H54 (cell line): ENCODE measurements at places on chromosomes 16 and 17.

DNA sequence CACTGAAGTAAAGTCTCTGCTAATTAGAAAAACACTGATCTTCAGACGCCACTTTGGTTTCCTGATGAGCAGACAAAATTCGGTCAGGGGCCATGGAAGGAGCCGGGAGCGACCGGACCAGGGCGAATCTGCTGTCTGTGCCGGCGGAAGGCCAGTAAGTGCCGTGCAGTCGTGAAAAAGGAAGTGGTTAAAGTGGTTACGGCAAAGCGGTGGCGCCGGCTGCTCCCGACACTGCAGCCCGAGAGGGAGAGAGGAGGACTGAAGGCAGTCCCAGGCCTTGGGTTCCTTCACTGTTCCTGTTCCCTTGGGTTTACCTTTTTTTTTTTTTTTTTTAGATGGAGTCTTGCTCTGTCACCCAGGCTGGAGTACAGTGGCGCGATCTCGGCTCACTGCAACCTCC is 17.3 kb upstream of the HEXD start:
- no peak for DNase-seq

DNA sequence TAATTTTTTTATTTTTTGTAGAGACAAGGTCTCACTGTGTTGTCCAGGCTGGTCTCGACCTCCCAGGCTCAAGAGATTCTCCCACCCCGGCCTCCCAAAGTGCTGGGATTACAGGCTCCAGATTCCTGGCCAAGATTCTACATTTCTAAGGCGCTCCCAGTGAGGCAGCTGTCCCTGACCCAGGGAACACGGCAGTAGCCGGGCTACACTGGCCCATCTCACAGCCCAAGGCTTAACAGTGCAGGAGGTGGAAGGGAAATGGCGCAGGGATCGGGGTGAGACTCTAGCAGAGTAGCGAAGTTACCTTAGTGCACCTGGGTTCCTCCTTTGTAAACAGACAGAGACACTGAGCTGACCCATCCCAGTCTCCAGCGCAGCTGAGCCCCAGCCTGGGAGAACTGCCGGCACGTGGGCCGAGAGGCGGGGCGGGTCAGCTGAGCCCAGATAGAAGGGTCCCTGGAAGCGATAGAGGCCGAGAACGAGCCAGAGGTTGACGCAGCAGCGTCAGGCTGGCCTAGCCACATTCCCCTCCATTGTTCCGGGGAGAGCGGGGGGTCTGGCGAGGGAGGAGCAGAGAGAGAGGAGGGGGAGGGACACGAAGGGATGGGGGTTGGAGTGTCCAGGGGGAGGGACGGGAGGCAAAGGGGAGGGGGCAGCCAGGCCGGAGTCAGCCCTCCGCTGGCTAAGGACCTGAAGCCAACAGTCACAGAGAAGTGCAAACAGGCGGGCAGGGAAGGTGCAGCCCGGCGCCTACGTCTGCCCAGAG is 2.5 kb downstream of the CARHSP1 start:
- no peak for DNase-seq

DNA sequence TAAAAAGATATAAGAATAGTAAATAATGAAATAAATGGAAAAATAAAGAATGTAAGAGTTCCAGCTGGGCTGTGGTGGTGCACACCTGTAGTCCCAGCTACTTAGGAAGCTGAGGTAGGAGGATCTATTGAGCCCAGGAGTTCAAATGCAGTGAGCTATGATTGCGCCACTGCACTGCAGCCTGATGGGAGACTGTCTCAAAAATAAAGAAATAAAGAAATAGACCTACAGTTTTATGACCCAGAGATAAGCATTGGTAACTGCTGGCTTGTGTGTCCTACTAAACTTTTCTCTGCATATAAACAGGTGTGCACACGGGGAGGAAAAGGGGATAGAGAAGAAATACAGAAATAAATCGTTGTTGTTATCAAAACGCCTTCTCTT is 7.8 kb upstream of the PDP2 start:
- no peak for DNase-seq

- DNase-seq, result peak; percentile 89
Observed at GRCh38 chr16:720447-720989, 428 bp upstream of the ANTKMT start.

- no peak for DNase-seq
Observed at GRCh38 chr16:79847101-79847500, 246.6 kb upstream of the MAF start.

DNA sequence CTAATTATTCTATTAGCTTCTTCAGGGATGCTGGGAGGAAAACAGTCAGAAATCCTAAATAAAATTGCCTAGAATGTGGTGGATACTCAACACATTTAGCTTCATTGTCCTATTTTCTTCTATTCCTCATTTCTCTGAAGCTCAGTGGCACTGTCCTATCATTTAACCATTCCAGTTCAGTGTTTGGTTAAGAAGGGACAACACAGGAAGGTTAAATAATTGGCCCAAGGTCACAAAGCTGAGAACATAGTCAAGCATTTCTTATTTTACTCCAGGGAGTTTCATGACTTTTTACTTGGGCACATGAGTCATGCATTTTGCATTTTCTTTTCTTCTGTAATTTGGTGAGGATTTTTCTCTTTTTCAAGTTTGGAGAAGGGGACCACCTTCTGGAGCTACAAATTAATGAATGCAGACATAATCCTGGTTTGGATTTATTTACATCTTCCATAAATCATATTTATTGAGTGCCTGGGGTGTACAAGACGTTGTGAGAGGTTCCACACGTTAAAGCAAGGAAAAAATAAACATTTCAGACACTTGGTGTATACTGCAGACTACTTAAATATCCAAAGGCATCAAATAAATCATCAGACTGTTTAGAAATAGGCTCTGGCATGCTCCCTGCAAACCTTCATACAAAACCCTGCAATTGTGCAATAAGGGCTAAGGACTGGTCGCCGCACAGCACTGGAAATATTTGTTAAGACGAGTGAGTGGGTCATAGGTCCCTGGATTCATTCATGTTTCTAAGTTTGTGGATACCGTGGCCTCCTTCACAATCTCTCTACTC is 263.9 kb downstream of the MAF start:
- DNase-seq, result no peak

DNA sequence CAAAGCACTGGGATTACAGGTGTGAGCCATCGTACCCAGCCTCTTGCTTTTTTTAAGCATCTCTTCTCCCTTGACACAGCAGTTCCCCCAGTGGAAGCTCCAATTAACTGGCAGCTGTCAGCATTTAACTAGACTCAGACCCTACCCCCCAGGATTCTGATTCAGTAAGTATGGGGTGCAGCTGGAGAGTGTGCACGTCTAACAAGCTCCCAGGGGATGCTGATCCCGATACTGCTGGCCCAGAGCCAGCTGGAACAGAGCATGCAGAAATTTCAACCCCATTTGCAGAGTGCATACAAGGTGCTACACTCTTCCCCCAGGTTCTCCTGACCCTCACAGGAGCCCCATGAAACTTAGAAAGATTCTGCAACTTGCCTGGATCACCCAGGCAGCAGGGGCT is 27.7 kb upstream of the BCO1 start:
- DNase-seq, result no peak

DNA sequence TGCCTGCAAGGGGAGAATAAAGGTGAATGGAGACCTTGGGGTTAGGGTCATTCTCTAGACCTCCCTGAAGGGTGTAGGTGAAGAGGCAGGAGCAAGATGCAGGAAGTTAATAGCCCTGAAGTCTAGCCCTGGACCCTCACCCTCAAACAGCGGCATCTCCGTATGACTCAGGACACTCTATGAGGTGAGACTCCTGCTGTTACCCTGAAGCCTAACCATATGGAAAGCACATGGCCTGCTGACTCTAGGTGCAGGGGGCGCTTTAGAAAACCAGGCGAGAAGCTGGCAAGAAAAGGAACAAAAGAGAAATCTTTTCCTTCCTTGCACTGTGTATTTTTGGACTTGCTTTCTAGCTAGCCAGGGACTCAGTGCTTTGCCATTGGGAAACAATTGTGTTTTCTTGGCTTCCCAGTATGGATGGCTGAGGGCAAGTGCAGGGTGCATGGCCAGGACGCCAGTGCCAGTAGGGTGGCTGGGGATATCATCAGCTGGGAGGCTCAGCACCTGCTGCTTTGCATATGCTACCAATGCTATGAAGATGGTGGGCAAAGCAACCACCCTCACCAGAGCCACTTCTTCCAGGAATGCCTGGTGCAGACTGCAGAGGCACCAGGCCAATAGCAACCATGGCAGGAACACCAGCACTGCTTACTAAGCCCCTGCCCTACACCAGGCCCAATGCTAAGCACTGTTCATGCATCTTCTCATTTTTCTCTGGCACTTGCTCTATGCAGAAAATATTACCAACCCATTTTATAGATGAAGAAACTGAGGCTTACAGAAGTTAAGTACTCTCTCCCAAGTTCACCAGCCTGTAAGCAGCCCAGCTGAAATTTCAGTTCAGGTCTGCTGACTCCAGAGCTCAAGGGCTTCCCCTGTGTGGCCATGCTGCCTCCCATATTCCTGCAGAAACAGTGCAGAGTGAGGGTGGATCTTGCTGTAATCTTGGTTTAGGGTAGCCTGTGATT is 425.1 kb downstream of the SLC39A11 start:
- DNase-seq, result no peak

- DNase-seq, result no peak
Observed at GRCh38 chr17:16916557-16916920, 55.4 kb downstream of the TNFRSF13B start.

DNA sequence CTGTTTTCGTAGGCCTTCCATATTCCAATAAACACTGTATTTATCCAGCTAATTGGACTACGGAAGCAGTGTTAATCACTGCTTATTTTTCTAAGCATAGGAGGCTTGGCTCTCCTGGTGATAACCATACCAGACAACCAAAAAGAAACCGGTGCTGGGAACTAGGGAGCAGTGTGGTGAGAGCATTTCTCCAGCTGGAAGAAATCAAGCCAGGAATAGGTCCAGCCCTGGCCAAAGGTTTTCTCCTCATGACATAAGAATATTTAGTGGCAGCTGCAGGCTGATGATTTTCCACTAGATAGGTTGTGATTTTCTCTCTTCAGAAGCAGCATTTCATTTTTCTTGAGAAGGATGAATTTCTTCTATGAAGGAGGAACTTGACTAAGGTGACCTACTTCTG is 141.5 kb downstream of the TRIM37 start:
- DNase-seq, result no peak

DNA sequence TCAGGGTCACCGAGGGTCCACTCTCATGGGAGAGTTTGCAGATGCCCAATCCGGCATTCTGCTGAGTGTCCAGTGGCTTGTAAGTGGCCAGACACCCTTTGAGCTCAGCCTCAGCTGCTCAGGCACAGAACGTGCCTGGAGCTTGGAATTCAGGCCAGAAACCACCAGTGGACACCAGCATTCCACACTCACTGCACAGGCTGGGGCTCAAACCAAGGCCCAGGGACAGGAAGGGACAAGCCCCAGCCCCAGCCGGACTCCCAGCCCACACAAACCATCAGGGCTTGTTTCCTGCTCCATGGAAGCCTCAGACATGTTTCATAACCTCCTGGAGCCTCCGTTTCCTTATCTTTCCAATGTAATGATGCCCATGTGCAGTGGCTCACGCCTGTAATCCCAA is 5.0 kb upstream of the NPRL3 start:
- DNase-seq, result no peak
